ENCODE measurements at places on chromosomes 12 and 14.

GRCh38 chr14:97282210-97283004, 485.2 kb downstream of the VRK1 start:
- DNase-seq: no peak

- no peak for DNase-seq
These were observed 273.1 kb upstream of the RTL1 start for GRCh38 chr14:101176535-101177205.

GRCh38 chr12:1747609-1748008, 56.7 kb downstream of the ADIPOR2 start:
- DNase-seq: no peak

GRCh38 chr12:120237360-120238171, 28.0 kb downstream of the PXN start:
- DNase-seq: no peak

DNA sequence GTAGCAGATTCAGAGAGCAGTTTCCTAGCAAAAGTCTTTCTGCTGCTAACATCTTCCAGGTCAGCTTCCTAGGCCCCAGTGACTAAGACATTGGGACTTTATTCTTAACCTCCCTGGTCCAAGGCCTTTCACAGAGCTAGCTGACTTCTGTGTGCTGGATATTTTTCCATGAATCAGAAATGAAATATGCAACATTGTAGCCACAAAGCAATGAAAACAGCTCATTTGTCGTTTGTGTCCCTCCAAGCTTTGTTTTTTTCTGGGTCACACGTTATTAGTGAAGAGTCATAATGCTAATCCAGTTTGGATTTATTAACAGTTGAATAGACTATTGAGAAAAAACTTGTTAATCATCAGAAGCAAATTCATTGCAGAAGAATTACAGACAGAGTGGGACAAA, 82.4 kb downstream of the ARF6 start:
- DNase-seq: no peak

GRCh38 chr12:67803278-67803993, 154.9 kb downstream of the DYRK2 start:
- no peak for DNase-seq
